ENCODE measurements at places on chromosomes 3 and 15.
A peak's percentile ranks its signal among the peaks of the same experiment; 100 is the strongest.

GRCh38 chr3:111593666-111594065 is 1.5 kb downstream of the ZBED2 start:
- DNase-seq = no peak

DNA sequence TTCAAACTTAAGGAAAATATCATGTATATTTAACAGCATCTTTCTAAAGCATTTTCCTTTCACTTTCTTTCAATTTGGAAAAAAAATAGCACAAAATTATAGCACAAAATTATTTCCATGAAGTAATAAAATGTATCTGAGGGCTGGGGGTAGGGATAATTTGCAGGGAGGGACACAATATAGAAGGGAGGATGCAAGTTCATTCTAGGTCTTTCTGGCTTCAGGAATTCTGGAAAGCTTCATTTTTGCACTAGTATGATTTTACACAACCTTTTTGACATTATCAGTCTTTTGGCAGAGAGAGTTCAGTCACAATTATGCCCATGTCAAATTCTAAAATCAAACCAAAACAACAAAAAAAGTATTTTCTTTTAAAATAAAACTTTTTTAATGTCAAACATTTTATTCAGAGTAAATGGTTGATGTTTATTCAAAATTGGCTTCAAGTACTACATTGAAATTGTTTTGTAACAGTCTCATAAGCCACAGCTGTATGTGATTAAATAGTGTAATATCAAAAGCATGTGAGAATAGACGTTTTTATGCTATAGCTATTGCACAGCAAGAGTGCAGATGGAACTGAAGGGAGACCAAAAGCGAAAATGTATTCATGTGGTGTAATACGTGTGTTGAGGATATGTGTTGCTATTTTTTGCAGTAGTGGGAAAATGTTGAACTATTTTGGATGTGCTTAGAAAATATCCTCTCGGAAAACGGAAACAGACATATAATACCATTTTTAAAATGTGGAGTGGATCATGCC is 5.8 kb downstream of the RBMS3 start:
- no peak for DNase-seq

GRCh38 chr3:50519471-50520089 is 16.1 kb upstream of the CACNA2D2 start:
- DNase-seq = peak; percentile 68

- no peak for DNase-seq
Observed at GRCh38 chr3:135503065-135503759, 462.3 kb upstream of the PPP2R3A start.

GRCh38 chr15:66872405-66872804 is 170.4 kb downstream of the SMAD6 start:
- DNase-seq = no peak

DNA sequence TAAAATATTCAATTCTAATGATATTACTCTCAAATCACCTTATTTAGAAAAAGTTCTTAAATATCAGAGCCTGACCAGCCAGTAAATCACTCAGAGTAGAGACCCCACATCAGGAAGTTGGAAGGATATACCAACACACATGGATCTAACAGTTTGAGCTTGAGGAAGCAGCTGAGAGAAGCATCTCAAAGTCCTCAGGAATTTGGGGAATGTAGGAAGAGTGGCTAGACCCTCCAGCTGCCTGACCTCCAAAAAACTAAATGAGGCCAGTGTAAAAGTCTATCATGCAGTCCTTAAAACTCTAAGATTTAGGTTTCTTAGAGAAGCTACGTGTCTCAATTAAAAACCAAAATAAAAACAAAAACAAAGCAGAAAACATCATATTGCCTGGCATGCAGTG is 55.4 kb downstream of the SETD2 start:
- DNase-seq = no peak

- DNase-seq = no peak
Observed at GRCh38 chr3:9739181-9739580, 7.6 kb downstream of the BRPF1 start.

- DNase-seq = no peak
Observed at GRCh38 chr3:108528459-108529252, 18.3 kb upstream of the MYH15 start.

DNA sequence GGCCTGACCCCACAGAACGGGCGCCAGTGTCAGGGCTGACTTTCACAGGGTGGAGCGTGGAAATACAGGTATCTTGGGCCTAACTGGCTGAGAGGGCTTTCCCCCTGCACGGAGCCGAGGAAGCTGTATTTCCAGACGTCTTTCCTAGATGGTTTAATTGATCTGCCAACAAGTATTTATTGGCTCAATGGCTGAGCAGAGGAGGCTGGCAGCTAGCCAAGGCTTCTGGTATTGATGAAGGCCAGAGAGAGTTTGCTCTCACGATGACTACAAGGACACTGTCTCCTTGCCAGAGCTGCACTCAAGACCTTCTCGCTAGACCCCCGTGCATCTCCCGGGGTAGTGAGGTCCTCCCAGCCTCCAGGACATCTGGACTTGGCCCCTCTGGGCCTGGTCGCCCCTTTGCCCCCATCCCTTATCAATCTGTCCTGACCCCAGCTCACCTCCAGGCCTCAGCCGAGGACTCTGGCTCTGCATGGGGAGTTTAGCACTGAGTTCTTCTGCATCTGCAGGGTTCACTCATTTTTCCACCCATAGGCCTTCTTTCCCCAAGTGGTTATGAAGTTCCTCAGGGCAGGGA is 20.6 kb downstream of the SPSB4 start:
- DNase-seq = no peak

- DNase-seq = no peak
Observed at GRCh38 chr15:47975427-47975826, 145.4 kb upstream of the SLC24A5 start.

GRCh38 chr3:109241459-109242186 is 74.7 kb downstream of the DPPA2 start:
- DNase-seq = no peak

DNA sequence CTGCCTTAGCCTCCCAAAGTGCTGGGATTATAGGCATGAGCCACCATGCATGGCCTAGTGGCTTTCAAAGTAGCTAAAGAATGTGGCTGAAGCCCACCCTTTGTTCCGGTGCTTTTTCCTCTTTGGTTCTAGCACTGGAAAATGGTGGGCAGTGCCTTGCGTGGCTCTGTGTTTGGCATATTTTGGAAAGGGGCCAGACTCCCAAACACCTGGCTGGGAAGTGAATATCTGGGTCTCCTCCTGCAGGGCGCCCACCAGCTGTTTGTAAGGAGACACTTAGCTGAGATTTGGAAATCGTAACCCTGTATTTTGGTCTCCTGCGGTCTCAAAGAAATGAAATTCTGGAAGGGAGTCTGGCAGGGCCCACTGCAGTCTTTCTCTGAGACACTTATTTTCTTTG is 336.4 kb downstream of the IL20RB start:
- no peak for DNase-seq

DNA sequence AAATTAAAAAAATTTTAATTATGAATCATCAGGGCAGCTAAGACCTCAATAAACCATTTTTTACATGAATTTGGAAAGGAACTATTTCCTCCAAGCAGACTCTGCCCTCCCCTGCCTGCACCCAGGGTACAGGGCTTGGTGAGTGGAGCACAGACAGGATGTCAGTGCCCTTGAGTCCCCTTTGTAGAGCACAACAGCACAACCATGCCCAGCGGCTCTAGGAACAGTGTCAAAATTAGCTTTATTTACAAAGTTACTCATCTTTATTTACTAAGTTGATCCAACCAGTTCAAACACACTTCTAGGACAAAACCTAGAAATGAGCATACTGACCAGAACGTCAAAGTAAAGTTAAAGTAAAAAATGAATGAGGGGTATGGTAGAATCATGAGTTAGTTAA is 90.6 kb upstream of the TSC22D2 start:
- no peak for DNase-seq

DNA sequence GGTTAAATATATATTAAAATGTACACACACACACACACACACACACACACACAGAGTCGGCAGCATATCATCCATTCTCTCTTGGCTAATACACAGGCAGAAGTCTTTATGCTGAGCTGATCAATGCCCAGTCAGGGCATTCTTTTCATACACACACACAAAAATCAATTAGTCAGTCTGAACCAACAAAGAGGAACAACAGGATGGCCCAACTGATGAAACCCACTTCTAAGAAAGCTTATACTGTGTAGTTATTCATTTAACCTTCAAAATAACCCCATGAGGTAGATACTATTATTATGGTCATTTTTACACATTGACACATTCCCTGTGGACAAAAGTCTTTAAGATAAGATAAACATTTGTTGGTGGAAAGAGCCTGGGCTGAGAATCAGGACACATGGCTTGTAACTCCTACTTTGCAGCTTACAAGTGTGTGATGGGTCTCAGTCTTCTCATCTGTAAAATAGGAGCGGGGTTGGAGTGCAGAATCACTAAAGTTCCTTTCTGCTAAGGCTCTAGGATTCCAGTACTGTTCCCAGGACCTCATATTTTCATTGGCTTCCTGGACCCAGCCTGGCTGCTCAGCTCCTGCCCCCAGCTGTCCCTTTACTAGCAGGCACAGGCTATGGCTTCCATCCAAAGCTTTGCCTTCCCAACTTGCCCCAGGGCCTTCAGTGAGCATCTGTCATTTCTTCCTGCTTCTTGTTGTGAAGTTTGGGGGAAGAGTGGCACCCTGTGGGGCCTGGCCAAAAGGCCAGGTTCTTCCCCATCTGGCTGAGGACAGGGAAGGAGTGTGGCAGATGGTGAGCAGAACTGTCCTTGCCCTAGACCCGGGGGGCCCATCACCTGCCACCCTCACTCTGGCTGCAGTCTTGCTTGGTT is 27.2 kb upstream of the GLCE start:
- no peak for DNase-seq

- DNase-seq = no peak
Observed at GRCh38 chr3:148206446-148206845, 491.3 kb upstream of the AGTR1 start.

DNA sequence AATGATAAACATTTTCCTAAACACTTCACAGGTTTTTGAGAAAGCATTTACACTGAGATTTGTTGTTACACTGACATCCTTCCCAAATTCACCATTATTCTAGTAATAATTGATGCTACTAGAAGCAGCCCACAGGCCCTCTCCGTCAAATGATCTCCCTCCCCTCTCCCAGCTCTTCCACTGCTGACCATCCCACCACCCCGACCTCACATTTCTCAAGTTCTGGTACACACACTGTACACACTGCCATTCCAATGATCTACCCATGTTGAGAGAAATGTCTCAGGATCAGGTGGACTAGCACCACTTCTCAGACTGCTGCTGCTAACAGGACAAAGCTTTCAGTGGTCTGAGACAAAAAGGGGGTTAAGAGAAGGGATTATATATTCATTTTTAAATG is 3.5 kb downstream of the TBC1D5 start:
- no peak for DNase-seq

DNA sequence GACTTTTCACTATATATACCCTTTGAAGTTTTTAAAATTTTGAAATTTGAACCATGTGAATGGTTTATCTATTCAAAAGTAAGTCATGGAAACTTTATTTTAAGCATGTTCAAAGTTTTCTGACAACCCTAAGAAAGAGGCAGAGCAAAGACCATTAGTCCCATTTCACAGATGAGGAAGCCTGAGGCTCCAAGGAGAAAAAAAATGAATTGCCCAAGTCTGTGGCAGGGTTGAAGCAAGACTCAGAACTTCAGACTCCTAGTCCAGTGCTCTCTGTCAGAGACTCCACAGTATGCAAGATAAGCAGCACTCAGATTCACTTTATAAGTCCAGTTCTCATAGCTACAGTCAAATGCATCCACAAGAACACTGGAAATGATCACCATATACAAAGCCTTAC is 4.5 kb downstream of the RAB43 start:
- DNase-seq = no peak

- DNase-seq = no peak
Observed at GRCh38 chr3:168877899-168878298, 782.2 kb upstream of the GOLIM4 start.

DNA sequence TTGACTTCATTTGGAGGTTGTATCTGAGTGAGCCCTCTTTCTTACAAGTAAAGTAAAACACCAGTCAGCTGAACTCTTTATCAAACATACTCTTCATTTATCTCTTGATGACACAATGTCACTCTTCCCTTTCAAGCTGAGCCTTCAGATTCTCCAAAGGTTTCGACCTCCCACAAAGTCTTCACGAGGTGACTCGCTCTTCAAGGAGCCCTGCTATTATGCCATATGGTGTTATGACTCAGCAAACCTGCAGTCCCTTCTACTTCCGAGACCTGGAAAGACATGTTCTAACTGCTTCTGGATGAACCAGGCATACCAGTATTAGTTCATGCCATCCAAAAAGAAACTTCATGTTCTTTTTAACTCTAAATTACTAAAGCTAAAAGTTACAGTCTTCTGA is 23.1 kb downstream of the AADAC start:
- no peak for DNase-seq

DNA sequence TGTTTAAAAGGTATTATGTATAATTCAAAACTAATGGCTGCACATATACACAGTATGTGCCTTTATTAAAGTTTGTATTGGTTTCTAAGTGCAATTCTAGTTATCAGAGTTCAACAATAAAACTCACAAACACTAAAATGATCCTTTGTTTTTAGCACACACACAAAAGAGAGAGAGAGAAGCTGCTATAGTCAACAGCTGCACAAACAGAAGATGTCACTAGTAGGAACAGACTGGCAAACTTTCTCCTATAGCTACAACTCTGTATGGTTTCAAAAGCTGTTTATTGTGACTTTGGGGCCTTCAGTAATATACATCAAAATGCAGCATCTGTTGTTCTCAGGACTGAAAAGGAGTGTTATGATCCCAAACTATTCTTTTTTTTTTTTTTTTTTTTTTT is 6.1 kb downstream of the SECISBP2L start:
- DNase-seq = no peak

DNA sequence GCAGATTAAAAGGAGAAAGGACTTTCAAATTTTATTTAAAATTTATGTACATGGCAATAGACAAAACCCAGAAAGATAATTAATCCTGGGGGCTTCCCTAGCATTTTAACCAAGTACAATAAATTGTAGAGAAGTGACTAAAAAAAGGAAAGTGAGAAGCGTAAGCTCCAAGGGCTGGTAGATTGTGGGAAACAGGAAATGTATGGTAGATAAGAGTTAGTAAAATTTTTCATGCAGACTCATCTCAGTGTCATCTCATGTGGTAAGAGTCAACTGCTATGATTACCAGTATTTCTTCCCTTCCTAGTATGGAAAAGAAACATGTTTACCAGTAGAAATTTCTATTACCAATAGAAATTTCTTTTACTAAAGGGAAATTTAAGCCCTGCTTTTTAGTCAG is 464.3 kb upstream of the AGTR1 start:
- no peak for DNase-seq

- DNase-seq = no peak
Observed at GRCh38 chr15:34904527-34904926, 65.0 kb downstream of the AQR start.
